ENCODE measurements at places on chromosomes 3 and 15.

DNA sequence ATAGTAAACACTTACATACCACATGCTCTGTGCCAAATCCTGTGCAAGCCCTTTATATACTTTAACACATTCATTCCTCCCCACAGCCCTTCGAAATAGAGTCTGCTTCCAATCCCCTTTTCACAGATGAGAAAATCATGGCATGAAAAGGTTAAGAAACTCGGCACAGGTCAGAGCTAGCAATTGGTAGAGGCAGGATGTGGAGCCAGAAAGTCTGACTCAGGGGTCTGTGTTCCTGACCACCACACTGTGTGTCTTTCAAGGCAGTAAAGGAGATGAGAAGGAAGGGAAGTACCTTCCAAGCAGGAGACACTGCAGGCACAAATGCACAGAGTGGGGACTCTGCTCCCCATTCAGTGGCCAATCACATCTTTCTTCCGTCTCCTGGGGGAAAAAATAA lies 61.1 kb downstream of the SCN11A start:
- DNase-seq, result no peak

DNA sequence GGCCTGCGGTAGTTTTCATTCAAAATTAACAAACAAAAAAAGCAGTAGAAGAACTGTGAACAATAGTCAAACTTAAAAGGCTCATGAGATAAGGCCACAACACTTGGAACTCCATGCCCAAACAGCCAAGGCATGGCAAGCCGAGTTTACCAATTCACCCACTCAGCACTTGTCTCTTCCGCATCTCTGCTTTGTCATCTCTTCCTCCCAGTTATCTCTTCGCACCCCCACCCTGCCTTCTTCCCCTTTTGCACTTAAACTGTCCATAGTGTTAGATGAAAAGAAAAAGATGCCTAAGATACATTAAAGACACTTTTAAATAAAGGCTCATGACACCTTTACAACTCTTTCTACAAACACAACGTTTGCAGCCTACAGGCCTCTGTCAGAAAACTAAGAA lies 11.1 kb downstream of the TLE3 start:
- DNase-seq, result no peak

DNA sequence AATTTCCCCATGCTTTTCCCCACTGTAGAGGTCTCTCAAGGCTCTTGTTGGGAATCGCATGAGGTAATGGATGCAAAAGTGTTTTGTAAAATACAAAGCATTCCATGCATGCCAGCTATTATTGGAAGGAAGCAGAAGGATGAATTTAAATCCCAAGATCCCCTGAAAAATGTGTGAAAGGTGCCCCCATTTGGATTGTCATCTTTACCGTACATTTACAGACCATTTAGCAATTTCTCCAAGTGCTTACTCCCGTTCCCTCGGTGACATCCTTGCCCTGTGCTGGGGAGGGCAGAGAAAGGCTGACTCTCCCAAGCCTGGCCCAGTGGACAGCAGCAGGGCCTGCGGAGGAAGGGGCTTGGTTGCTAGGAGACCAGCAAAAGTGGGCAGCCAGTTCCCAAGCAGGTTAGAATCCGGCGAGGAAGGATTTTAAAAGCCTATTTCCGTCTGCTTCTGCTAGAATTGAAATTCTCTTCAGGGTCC lies 31.1 kb upstream of the NEO1 start:
- no peak for DNase-seq

DNA sequence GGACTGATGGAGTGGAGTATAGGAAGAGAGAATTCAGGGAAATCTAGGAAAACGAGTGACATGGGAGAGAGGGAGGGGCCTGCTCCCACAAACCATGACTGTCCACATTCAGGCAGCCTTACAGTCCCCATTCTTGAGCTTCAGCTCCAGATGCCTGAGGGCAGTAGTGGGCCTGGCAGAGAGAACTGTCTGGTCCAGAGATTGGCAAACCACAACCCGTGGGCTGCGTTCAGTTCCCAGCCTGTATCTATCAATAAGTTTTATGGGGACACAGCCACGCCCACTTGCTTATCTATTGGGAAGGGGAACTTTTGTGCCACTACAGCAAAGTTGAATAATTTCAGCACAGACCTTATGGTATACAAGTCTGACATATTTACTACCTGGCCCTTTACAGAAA lies 63.8 kb downstream of the SLCO2A1 start:
- no peak for DNase-seq

DNA sequence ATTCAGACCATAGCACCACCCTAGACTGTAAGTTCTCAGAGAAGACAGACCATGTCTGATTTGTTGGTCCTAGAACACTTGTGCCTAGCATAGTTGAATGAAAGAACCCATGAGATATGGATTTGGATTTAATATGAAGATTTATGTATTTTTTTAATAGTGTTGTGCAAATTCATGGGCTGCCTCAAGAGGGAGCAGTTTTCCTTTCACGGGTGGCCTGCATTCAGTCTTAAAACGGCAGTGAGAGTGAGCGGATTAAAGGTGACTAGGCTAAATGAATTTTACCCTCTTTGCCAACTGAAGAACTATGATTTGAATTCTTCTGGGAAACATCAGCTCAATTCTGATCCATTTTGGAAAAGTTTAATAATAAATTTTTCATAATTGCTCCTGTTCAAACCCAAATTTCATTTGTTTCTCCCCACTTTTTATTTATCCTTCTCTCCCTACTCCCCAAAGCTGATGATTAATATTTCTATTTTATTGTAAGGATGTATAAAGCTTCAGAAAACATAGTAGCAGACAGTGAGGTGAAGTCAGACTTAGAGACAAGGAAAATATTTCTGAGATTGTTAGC lies 67.3 kb downstream of the MORC1 start:
- DNase-seq, result no peak

- DNase-seq, result no peak
Observed at GRCh38 chr3:88031642-88032077, 27.1 kb downstream of the CGGBP1 start.

- no peak for DNase-seq
Observed at GRCh38 chr15:71712182-71712581, 98.2 kb upstream of the NR2E3 start.

All from mucosa of descending colon (tissue), 3 donors.